Natural killer cell (primary cell): ENCODE measurements at places on chromosomes 13 and 19. TPM values are rescaled to one million over a fixed set of nuclear protein-coding genes. Genes with fewer than 3 reads are reported as not detected.

ELSPBP1 gene
- total RNA-seq: not detected

SUGP1 gene
- 64.7 TPM for total RNA-seq

ZNF575 gene
- total RNA-seq: 5.4 TPM

NCAN gene
- total RNA-seq: not detected

CLIP3 gene
- 0.33 TPM for total RNA-seq

FPR2 gene
- total RNA-seq: 0.59 TPM

RFPL4AL1 gene
- not detected for total RNA-seq

S1PR4 gene
- 37.1 TPM for total RNA-seq

MISP gene
- not detected for total RNA-seq

CERS4 gene
- total RNA-seq: 50.0 TPM

GPC5 gene
- not detected for total RNA-seq

ERFL gene
- total RNA-seq: 2.1 TPM

CYP4F22 gene
- total RNA-seq: 2.6 TPM

WDR87 gene
- total RNA-seq: not detected

RUBCNL gene
- 1.6 TPM for total RNA-seq

KMT2B gene
- total RNA-seq: 70.7 TPM

DNAAF3 gene
- total RNA-seq: not detected

KLK4 gene
- total RNA-seq: not detected

ZIC2 gene
- not detected for total RNA-seq

SLC25A30 gene
- total RNA-seq: 22.3 TPM
